SJSA1 (cell line): ENCODE measurements at places on chromosomes 3 and 15. TPM values are rescaled to one million over a fixed set of nuclear protein-coding genes. Genes with fewer than 3 reads are reported as not detected.

The SLC28A1 gene
- not detected in 2 replicates for total RNA-seq

The FANCD2OS gene
- total RNA-seq: not detected in 2 replicates

The GNAT1 gene
- not detected in 2 replicates for total RNA-seq

The C3orf49 gene
- not detected in 2 replicates for total RNA-seq

The ANKRD34C gene
- total RNA-seq: not detected in 2 replicates

The MCTP2 gene
- 0.18 and 0.72 TPM in 2 replicates for total RNA-seq

The CYP1A2 gene
- total RNA-seq: not detected in 2 replicates

The DCLK3 gene
- not detected in 2 replicates for total RNA-seq

The DTWD1 gene
- 26.0 and 41.3 TPM in 2 replicates for total RNA-seq

The CSK gene
- total RNA-seq: 14.8 and 19.2 TPM in 2 replicates

The CASR gene
- total RNA-seq: not detected in 2 replicates

The ACKR4 gene
- 0.18 TPM in 1 of 2 replicates, not detected in the other for total RNA-seq

The AP3B2 gene
- total RNA-seq: 0.11 TPM in 1 of 2 replicates, not detected in the other

The DAZL gene
- total RNA-seq: not detected in 2 replicates

The GLT8D1 gene
- 50.3 and 59.4 TPM in 2 replicates for total RNA-seq

The GUCA1C gene
- total RNA-seq: not detected in 2 replicates

The CALML4 gene
- total RNA-seq: 1.1 and 2.1 TPM in 2 replicates

The SNX33 gene
- total RNA-seq: 4.8 and 6.1 TPM in 2 replicates
